Erythroblast (primary cell): ENCODE measurements at places on chromosomes 7 and 10.

- no peak for DNase-seq
Observed at GRCh38 chr10:58436071-58436470, 50.9 kb downstream of the TFAM start.

DNA sequence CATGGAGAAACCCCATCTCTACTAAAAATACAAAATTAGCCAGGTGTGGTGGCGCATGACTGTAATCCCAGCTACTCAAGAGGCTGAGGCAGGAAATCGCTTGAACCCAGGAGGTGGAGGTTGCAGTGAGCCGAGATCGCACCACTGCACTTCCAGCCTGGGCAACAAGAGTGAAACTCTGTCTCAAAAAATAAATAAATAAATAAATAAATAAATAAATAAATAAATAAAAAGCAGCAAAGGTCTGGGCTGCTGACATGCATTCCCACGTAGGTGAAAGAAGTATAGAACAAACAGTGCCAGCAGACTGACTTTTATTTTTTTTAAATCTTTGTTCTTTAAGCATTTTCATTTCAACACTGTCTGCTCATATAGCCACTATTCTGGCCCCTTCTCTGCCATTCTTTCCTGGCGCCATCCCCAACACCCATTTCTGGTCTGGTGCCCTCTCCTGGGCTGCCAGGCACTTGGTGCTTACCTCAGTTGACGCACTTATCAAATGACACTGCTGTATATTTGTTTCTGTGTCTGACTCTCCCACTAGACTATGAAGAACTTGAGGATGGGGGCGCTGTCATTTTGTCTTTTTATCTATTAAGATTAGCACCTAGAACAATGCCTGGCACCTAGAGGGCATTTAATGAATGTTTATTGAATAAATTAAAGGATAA is 15.6 kb downstream of the FAM107B start:
- no peak for DNase-seq

DNA sequence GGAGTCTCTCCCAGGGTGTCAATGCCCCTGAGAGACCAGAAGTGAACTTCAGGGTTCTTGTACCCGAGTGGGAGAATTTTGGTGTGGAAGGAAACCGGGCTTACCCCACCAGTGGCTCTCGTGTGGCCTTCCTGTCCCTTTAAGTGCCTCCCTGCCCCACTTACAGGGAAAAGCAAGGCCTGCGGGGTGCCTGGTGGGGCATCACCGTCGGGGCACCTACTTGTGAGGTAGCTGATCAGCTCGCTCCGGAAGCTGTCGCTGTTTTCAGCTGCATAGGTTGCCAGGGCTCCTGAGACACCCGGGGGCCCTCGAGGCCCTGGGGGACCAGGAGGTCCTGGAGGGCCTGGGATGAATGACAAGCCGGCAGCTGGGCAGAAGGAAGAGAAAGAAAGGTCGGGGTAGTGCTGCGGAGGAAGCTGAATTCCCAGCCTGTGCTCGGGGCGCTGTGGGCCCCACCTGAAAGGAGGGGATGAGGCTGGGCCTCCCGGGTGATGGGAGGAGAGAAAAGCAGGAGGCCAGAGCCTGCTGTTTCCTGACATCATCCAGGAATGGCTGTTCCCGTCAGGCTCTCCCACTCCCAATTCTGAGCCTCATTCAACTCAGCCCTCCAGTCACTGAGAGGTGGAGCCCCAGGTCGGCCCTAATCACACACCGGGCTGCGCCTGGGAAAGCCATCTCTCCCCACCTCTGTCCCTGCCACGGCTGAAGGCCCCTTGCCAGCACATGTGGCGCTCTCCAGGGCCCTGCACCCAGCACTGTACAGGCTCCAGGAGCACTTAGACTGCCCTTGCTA is 51.1 kb downstream of the COL17A1 start:
- no peak for DNase-seq

DNA sequence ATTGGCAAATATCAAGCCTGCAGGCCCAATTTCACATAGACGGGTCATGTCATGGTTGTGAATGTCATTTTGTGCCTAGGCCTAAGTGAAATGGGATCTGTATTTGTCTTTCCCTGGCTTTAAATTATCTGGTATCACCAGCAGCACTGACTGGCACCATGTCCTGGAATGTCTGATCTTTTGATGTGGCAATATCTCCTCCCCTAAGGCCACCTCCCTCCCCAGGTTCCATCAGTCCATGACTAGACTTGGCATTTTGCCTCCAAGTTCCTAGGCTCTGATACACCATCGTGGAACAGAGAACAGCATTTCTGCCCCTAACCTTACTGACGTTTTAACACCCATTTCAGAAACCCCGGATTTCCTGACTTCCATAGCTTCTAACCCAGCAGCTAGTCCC is 513.9 kb downstream of the GALNT17 start:
- no peak for DNase-seq

DNA sequence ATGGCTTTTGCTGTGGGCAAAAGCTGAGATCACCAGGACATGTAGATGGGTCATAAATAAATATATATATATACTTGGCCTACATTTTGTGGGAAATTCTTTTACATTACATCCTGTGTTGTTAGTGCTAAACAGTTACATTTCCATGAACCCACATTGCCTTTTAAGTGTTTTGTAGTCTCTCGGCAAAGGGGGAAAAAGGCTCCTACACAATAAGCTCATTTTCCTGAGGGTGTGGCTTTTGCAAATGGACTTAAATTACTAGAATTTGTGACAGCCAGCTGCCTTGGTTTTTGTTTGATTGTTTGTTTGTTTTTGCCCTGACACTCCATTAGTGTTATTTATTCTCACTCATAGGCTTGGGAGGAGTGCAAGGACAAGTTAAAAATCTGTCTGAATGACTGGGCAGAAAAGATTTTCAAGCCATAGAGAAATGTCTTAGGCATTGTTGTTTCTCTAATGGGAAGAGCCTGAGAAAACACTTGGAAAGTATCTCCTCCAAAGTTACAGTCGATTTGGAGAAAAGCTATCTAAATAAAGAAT is 128.8 kb downstream of the DGKB start:
- DNase-seq, result no peak

DNA sequence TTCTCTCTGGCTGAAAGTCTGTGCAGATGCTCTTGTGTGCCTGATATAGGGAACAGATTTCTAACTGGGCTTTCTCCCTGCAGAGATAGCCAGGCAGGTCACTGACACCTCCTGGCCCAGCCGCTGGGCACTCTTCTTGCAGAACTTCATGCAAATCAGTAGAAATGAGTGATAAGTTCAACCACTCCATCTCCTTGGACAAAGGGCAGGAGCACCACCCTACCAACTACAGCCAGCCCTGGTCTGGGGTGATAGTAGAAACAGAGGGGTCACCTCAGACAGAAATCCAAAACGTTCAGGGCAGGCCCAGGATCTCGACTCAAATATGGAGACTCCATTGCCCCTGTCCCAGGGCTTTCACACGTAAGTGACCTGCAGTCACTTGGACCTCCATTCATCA is 917.8 kb upstream of the ZNF722 start:
- DNase-seq, result no peak

GRCh38 chr10:31466313-31466712 is 147.3 kb downstream of the ZEB1 start:
- DNase-seq, result no peak

GRCh38 chr10:569961-570627 is 119.4 kb downstream of the DIP2C start:
- no peak for DNase-seq

DNA sequence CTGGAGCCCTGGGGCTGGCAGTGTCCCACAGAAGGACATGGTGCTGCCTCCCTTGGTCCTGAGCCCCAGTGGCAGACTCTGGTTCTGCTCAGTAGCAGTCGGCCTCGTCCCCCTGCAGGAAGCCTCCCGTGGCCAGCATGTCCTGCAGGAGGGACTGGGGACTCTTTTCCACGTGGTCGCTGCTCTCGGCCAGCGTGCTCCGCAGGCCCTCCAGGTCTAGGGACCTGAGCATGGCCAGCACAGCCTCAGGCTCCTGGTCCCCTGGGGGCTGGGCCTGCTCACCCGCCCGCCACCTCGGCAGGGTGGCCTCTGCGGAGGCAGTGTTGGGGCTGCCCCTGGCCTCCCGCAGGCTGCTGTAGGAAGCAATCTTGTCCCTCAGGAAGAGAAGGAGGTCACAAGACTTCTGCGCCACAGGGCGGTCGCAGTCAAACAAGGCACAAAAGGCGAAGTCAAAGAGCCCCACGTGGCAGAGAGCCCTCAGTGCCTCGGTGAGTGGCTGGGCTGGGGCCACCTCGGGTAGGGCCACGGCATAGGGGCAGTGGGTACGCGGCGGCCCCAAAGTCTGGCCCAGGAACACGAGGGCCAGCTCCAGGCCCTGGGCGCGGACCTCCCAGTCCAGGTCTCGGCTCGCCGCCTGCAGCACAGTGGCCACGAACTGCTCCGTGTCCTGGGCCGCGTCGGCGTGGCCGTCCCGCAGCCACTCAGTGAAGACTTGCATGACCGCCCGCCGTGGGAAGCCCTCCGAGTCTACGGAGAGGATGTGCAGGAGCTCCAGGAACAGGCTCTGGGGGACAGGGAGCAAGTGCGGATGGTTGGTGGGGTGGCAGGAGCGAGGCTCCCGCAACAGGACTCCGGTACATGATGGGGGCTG is 17.1 kb downstream of the BRAT1 start:
- no peak for DNase-seq

DNA sequence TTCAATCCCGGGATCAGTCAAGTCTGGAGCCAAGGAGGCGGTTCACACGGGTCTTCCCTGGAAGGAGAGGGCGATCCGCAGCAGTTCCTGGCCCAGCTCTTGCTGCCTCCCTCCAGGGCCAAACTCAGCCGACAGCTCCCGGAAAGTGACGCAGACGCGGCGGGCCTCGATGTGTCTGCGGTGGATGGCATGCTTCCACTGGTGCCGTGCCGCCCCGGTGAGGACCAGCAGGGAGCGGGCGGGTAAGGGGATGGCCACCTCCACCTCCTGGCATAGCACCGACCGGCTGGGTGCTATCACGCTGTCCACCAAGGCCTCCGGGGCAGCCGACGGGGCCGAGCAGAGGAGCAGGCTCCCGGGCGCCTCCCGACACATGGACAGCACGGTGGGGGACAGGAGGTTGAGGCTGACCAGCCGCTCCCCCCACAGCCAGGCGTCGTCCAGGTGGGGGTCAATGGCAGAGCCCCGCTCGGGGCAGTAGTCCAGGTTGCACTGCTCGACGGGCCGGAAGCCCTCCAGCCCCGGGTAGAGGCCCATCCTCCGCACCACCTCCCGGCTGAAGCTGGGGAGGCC is 7.2 kb downstream of the ALKBH4 start:
- DNase-seq, result no peak

DNA sequence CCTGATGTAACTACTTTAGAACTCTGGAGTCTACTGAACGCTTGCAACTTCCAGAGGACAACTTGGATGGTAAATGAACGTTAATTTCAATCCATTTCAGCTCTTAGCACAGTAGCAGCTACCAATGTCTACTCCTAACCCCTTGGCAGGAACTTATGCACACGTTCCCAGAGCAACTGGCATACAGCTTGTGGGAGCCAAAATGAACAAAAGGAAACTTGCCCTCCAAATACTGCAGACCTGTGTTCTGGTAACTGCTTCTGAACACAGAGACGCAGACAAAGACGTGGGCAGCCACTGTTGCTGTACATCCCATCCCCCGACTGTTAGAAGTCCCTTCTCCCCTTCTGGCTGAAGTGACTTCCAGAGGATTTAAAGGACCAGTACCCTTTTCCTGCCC is 61.3 kb downstream of the XPNPEP1 start:
- no peak for DNase-seq

DNA sequence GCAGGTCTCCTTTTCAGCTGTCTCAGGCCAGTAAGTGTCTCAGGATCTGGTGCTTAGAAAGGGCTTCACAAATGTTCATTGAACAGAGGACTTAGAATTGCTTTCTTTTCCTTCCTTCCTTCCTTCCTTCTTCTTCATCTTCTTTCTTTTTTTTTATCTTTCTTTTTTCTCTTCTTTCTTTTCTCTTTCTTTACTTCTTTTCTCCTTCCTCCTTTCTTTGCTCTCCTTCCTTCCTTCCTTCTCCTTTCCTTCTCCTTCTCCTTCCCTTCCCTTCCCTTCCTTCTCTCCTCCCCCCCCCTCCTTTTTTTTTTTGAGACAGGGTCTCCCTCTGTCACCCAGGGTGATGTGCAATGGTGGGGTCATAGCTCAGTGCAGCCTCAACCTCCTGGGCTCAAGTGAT is 34.6 kb downstream of the COL26A1 start:
- no peak for DNase-seq
